Posterior vena cava (tissue), 2 donors: ENCODE measurements at places on chromosomes 16 and 17. TPM values are rescaled to one million over a fixed set of nuclear protein-coding genes. Genes with fewer than 3 reads are reported as not detected.
A peak's percentile ranks its signal among the peaks of the same experiment; 100 is the strongest.

DNA sequence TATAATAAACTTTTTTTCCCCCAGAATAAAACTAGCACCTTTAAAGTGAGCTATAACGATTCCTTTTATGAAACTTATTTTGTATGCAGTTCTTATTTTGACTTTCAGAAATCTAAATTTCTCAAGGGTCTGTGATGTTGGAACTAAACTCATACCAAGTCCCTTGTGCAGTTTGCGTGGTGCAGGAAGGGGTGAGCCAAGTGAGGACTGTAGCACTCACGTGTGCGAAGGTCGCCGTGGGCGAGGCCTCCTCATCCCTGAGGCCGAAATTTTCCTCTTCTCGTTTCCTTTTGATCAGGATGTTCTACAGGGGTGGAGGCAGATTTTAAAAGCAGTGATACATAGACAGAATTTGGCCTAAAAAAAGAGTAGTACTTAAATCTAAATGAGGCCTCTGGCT is 73.7 kb downstream of the RPTOR start:
- DNase-seq: no peak

The ZFPM1 gene
- total RNA-seq: 4.3 TPM

The MYO15B gene
- 114 TPM for total RNA-seq

GRCh38 chr17:48074322-48075081 is 26.3 kb downstream of the NFE2L1 start:
- peak; percentile 89 for DNase-seq

DNA sequence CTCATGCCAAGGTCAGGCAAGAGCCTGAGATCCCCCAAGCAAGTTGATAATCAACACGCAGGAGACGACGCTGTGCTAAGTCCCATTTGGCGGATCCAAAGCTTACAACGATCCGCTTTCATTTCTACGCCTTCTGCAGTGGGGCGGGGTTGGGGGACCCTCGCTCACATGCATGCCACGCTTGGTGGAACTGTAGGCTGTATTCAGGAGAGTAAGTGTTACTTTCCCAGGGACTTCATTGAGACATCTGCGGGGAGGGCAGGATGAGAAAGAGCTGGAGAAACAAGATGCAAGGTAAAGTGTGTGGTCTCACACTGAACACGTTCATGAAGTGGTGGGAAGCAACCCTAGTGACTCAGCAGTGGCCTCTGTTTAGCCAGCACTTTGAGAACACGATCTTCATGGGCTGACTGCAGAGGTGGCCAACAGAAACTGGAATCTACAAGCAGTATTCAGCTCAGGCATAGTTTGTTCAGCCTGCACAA is 100.5 kb downstream of the XYLT1 start:
- peak; percentile 48 for DNase-seq

- peak; percentile 90 for DNase-seq
These were observed 20.9 kb upstream of the MPRIP start for GRCh38 chr17:17021194-17021863.

GRCh38 chr16:794091-794822 is 5.8 kb downstream of the CHTF18 start:
- DNase-seq: no peak

The PIMREG gene
- total RNA-seq: not detected

DNA sequence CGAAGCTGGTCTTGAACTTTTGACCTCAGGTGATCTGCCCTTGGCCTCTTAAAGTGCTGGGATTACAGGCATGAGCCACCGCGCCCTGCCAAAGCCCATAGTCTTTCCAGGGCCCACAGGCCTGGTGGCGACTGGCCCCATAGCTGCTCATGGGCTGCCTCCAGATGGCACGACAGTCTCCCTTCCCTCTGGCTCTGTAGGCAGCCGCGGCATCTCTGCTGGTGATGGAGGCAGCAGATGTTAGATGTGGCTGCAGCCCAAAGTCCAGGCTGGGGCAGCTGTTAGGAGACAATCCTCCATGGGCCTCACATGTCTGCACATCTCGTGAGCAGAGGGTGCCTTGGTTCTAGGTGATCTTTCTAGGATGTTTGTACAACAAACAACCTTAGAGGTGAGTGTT is 69.7 kb upstream of the DNAJA2 start:
- DNase-seq: no peak
